ENCODE measurements at places on chromosomes 4 and X.

GRCh38 chr4:7007142-7007907 is 35.8 kb upstream of the TADA2B start:
- DNase-seq, result no peak

GRCh38 chr4:6470502-6471306 is 1.7 kb downstream of the PPP2R2C start:
- DNase-seq, result peak; percentile 53

DNA sequence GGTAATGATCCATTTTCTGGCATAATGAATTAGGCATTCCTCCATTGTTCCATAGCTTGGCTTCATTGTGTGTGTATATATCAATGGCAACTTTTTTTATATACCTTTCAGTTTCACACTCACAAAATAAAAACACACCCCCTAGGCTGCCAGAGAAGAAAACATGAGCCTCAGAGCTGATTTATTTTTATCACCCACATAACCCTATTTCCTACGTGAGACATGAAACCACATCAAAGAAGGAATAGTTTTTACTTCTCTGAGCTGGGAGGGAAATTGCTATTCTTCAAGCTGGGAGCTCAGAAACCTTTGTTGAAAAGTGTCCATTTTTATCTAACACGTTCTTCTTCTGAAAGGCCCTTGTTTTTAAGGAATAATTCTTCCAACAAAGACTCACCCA is 126.7 kb upstream of the RAI2 start:
- no peak for DNase-seq

- DNase-seq, result peak; percentile 28
These were observed 234.7 kb downstream of the LDB2 start for GRCh38 chr4:16663732-16664131.

GRCh38 chr4:36178484-36178883 is 65.8 kb downstream of the ARAP2 start:
- DNase-seq, result no peak

DNA sequence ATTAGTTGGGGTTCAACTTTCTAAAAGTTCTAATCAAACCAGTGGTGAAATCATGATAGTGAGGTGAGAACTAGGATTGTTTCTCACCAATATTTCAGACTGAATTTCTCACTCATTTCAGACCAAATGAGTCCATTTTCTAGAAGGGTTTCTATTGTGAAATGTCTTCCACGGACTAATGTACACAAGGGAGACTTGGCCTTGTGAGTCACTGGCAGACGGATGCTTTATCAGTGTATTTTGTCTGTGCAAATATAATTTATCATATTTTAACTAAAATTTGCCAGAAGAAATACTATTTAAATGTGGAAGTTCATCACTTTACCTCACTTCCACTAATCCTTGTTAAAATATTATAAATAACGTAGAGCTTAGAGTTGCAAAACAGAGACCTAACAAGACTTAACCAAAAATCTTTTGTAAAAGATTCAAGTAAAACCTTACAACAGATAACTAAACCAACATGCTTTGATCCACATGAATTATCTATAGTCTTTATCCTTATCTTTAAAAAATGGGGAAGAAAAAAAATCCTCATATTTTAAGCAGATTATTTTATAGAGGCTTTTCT is 506.0 kb upstream of the FAM241A start:
- DNase-seq, result no peak

DNA sequence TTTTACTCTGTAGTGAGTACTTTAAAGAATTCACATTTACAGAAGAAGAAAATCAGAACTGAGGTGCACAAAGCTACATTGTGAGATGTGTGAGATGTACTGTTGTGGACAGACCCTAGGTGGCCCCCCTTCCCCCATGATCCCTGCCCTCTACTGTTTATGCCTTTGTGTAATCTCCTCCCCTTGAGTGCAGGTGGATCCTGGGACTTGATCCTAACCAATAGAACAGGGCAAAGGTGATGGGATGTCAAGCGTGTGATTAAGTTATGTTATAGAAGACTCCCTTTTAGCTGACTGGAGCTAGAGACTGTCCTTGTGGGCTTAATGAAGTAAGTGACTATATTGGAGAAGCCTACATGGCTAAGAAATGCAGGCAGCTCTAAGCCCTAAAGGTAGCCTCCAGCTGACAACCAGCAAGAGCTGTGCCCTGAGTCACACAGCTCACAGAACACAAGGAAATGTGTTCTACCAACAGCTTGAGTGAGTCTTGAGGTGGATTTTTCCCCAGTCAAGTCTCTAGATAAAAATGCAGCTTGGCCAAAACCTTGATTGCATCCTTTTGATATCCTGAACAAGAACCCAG is 225.2 kb upstream of the LEF1 start:
- DNase-seq, result no peak

GRCh38 chr4:18297684-18298083 is 276.1 kb upstream of the LCORL start:
- no peak for DNase-seq

DNA sequence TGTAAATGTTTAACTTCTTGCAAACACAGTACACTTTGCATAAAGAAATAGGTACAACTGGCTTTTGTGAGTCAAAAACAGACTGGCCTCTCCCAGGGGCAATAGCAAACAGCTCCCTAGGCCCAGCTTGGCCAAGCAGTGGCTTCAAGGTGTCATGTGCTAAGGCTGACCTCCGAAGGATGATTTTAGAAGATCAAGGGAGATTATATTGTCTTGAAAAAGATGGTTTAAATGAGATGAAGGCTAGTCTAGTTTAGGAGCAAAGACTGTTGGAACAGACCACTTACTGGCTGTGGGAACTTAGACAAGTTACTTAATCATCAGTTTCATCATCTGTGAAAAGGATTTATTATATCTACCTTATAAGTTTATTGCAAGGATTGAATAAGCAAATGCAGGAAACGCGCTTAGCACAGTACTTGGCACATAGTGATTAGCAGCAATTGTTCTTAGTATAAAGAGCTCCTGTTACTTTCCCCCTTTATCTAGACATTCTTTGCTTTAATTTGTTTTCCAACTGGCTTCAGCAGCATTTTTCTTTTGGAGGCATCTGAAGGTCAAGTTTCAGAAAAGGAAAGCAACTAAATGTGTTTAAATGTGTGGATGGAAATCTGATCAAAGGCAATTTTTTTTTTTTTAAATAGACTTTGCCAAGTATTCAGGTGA is 17.2 kb downstream of the ANXA3 start:
- no peak for DNase-seq

DNA sequence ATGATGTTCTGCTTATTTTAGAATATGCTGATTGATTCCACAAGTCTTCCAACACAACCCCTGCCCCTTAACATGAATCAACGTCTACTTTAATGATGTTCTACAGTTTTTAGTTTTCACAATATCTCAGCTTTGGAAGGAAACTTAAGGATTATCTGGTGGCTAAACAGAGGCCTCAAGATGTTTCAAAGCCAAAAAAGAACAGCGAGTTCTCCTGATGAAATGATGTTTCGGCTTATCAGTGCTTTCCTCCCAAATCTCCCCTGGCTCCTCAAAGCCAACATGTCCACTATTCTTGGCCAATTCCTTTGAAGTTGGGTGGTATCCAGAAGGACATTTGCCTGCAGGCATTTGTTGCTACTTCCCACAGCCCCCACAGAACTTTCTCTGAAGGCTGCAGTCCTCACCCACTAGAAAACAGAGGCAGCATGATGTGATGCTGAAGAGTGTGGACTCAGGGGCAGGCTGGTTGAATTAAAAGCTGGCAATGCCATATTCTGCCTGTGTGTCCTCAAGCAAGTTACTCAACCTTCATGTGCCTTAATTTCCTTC is 87.3 kb downstream of the ADGRG4 start:
- DNase-seq, result no peak

DNA sequence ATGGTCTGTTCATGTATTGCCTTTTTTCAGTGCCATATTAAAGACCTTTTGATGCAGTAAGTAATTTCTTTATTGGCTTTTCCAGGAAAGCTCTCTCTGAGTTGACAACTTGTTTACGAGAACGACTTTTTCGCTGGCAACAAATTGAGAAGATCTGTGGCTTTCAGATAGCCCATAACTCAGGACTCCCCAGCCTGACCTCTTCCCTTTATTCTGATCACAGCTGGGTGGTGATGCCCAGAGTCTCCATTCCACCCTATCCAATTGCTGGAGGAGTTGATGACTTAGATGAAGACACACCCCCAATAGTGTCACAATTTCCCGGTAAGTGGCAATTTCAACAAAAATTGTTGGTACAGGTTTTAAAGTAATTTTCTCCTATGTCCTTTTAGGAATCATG is 148.0 kb downstream of the STIM2 start:
- DNase-seq, result no peak

DNA sequence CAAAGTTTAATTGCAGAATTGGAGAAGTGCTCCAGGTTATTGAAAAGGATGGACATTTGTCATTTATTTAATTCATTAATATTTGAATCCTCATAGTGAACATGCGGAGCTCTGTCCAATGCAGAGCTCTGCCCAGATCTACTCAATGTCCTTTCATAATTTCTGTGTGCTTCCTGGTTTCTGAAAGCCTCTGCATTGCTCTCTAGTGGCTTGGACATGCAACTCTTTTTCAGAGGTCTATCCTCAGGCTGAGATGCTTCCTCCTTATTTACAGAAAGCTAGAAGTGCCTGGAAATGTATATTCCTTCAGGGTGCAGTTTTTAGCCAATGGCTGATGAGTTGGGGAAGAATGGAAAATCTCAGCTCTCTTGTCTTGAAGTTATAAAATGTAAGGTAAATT is 786.1 kb upstream of the AADAT start:
- DNase-seq, result no peak

DNA sequence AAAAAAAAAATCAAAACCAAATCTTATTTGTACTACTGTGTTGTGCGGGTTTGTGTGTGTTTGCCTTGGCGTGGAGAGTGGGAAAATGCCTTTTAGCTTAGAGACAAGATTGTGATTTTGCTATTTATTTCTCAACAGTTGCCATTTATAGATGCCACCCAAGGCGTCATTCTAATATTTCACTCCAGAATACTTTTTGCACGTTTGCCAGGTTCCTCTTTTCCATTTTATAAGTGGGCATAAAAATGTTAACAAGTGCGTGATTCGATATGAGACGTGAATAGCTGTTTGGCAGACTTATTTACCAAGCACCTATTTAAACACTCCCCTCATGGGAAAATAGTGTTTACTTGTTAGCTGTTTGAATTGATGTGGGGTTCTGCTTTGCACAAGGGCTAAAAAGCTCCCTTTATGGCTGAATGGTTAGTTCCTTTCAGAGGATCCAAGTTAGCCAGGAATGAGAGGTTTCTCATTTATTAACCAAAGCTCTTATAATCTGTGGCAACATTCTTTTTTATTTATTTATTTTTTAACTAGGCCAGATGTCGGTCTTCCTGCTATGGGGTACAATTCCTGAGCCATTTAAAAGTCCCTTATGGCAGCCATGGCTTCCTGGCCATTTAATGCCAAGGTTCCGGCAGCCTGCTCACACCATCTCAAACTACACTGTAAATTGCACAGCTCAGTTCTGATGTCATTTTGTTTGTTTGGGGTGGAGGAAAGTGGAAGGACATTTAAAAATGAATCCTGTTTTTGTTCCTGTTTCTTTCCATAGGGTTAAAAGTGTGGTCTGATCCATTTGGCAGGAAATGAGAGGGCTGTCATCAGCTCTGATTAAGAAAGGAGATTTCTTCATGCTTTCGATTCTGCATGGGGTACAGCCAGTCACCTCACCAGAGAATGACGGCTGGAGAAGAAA is 14.6 kb downstream of the SMIM20 start:
- DNase-seq, result peak; percentile 35

- DNase-seq, result no peak
These were observed 181.8 kb upstream of the MAOA start for GRCh38 chrX:43474321-43474720.

DNA sequence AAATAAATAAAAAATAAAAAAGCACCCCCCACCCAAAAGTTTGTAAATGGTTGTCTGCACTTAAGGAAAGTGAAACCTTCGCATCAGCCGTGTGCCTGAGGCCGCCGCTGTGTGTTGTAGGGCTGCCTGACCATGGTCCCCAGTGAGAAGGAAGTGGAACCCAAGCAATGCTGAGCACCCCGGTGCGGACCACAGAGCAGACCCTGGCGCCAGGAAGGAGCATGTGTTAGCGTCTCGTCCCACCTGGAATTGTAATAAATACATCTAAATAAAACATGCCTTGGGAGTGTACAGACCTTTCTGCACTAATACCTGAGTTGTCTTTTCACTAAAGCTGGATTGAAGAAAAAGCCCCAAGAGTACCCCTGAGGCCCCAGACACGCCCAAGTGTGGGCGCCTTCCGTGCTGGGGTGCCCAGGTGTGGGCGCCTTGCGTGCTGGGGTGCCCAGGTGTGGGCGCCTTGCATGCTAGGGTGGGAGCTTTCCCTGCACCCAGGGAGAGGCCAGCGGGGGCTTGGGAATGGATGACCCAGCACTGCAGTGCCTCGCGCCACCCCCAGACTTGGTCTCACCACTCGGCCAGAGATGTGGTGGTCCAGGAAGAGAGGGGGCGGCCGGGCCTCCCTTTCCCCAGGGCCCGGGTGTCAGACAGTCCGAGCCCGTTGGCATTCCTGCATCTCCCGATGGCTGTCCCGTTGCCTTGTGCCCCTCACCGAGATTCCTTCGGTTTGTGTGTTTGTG is 33.7 kb downstream of the HTT-AS start:
- DNase-seq, result no peak

GRCh38 chr4:152106113-152106763 is 345.4 kb upstream of the GATB start:
- DNase-seq, result peak; percentile 91

DNA sequence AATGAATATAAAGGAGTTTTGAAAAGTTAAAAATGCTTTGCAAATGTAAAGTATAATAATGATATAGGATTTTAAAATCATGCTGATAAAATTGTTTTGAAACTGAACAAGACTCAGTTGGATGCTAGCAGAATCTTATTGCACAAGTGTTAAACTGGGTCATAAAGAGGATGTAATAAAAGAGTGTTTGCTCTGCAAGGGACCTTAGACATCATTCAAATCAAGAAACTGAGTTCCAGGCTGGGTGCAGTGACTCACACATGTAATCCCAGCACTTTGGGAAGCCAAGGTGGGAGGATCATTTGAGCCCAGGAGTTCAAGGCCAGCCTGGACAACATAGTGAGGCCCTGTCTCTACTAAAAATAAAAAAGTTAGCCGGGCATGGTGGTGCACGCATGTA is 27.5 kb upstream of the DUSP21 start:
- DNase-seq, result no peak

- DNase-seq, result peak; percentile 5
These were observed 76.6 kb downstream of the PTPN13 start for GRCh38 chr4:86670756-86671155.

- DNase-seq, result no peak
These were observed 457.2 kb downstream of the GALNTL6 start for GRCh38 chr4:172270397-172270796.

- no peak for DNase-seq
These were observed 1105.3 kb upstream of the LCORL start for GRCh38 chr4:19126903-19127302.

DNA sequence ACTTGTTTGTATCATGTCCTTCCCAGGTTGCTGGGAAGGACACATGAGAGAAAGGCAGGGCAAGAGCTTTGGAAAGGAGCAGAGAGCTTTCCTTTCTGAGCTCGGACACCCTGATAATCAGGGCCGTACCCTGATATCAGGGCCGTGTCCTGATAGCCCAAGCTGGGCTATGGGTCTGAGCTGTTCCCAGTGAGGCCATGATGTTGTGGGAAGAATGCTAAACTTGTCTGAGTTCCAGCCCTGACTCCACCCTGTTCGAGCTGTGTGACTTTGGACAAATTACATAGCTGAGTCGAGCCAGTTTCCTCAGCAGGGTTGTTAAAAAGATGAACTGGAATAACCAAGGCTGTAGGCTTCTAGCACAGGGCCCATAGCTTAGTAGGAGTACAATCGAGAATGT is 3.3 kb upstream of the CXCR3 start:
- peak; percentile 33 for DNase-seq

Data from AG08395 (cell line).